ENCODE measurements at places on chromosomes 2 and 18. TPM values are rescaled to one million over a fixed set of nuclear protein-coding genes. Genes with fewer than 3 reads are reported as not detected.

Gene FAM237A
- not detected for total RNA-seq

GRCh38 chr2:55311444-55311870, 42.4 kb upstream of the MTIF2 start:
- DNase-seq: no peak

Gene PSMD1
- total RNA-seq: 55.2 TPM

DNA sequence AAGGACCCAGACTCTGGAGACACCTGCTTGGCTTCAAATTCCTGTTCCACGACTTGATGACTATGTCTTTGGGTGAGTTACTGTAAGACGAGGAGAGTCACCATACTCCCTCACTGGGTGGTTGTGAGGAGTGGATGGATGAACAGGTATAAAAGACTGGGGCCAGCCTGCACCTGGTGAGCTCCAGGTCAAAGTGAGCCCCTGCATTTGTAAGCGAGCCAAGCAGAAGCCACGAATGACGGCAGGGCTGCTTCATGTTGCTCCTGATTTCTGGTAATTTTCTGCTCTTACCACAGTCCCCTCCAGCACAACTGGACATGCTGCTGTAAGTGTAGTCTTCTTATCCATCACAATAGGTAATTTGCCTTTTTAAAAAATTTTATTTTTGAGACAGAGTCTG, 86.6 kb downstream of the POLR1A start:
- no peak for DNase-seq

- DNase-seq: no peak
Measured at GRCh38 chr2:95307036-95307435, 9.9 kb downstream of the KCNIP3 start.

- no peak for DNase-seq
Measured at GRCh38 chr2:112690853-112691401, 29.9 kb upstream of the NT5DC4 start.

DNA sequence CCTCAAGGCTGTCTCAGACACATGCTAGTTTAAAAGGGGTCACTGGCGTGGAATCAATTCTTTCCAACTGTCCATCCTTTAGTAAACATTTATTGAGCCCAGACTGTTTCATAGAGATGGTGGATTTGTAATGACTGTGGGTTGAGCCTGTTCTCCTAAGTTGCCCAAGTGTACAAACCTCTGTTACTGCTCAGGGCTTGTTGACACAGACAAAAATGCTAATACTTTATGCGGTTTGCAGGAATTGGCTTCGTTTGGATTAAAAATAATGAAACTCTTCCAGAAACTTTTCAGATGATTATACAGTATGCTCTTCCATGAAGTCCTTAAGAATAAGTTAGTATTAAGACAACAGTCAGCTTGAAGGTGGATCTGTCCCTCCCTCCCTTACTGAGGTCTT, 83.6 kb upstream of the MGAT5 start:
- DNase-seq: no peak

DNA sequence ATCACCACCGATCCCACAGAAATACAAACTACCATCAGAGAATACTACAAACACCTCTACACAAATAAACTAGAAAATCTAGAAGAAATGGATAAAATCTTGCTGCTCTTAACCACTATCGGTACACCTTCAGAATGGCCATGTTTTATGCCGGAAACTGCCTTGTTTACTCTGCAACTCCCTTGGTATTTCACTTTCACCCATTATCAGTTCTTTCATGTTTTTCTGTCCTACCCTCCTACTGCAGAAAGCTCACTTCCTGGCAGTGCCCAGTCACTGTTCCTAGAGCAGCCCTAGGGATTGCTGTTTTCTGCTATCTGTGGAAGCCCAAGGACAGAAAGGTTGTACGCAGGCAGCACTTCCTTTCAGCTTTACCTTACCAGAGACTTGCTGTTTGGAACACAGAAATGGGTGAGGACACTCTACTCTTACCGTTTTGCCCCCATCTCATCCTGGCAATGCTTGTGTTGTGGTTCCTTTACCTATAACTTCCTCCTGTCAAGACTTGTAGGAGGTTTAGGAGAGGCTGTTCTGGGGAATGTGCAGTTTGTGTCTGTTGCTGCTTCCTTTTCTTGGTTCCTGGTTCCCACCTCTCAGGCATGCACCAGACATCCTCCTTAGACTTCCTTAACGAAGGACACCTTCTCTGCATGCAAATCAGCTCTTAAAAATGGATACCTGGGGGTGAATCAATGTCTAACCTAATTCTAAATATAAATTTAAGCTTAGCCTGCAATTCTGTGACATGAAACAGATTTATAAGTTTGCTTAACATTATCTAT, 394.4 kb downstream of the SPAG16 start:
- DNase-seq: no peak

Gene CCBE1
- total RNA-seq: 2.5 TPM

DNA sequence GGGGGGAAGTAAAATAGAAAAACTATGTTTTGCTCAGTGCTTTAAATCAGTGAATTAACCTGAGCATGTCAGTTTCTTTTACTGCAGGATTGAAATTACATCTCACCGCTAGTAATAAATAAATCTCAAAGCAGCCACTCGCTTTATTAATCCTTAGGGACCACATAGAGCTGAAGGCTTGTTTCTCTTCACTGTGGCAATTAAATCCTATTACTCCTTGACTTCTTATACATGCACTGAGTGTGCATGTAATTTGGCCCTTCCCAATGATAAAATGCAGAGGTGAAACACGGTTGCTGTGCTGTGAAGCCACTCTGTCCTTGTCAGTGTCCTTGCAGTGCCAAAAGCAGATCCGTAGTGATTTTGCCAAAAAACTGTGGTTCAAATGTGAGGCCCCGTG, 77.1 kb upstream of the RBM44 start:
- no peak for DNase-seq

GRCh38 chr18:5941890-5942289, 46.6 kb upstream of the TMEM200C start:
- DNase-seq: peak; percentile 79

GRCh38 chr2:163633291-163633690, 102.5 kb downstream of the FIGN start:
- DNase-seq: no peak

Gene EN1
- total RNA-seq: not detected

Gene PLCD4
- 4.4 TPM for total RNA-seq

Gene SPP2
- total RNA-seq: not detected

DNA sequence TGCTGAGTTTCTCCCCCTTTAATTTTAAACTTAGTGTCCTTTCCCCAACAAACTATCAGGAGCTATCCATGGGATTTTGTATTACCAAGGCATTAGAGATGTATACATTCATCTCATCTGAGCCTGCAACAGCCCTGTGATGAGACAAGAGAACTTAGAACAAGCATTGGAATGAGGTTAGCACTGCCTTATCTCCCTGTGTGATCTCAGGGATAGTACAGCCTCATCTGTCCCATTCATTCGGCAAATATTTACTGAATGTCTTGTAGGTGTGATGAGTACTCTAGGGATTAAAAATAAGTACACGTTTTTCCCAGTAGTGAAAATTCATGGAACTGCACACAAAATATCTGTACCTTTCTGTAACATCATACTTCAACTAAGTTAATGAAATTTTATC, 45.6 kb downstream of the PAIP2B start:
- DNase-seq: peak; percentile 42

DNA sequence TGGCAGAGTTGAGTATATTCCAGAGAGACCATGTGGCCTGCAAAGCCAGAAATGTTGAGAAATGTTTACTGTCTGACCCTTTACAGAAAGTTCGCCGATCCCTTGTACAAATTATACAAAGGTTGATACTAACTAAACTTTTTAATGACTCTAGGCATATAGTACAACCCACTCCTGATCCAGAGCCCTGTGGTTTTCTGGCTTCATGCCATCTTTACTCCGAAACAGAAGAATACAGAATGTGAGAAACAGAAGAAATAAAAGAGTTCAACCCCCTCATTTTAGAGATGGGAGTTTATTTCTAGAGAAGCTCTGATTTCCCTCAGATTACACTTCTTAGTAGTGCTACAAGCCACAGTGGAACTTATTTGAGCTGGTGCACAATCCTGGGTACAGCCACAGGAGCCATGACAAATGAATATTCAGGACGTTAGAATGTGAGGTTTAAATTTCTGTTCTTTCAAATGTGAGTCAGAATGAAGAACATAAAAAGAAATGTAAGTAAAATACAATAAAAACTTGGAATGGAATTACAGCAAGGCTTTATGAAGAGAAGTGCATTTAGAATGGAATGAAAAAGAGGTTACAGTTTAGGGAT, 38.0 kb upstream of the SMCHD1 start:
- no peak for DNase-seq

- DNase-seq: no peak
Measured at GRCh38 chr2:101204400-101205115, 48.1 kb upstream of the CNOT11 start.

DNA sequence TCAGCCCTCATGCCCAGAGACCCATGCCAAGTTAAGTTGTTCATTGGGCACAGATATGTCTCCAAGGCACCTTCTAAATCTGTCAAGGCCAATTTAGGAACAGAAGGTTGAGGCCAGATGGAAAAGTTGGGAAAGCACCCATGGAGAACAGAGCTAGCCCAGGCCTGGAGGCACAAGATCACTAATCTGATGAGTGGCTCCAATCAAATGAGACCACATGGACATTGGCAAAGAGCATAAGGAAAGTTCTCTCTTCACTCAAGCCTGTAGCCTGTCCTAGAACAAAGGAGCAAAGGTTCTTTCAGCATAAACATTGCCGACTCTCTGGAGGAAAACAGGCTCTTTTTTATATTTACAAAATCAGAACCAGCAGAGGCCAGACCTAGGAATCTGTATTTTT, 154.8 kb downstream of the RNF152 start:
- no peak for DNase-seq

Gene NT5DC4
- total RNA-seq: not detected

All from esophagus muscularis mucosa (tissue), 4 donors.